ENCODE measurements at places on chromosomes 13 and 19.

DNA sequence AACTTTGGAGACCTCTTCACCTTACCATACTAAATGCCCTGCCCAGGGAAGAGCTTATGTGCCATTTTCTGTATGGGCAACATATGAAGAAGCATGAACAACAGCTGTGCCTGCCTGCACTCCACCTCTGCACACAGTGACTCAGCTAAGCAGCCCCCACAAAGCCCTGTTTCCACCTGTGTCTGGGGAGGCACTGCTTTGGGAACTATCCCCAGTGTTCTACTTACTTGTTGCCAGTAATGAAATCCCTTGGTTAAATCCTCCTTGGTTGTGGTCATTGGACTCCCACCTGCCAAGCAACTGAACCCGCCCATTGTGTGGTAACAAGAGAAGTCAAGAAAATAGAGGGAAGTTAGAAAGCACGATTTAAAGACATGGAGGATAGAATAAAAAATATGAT is 84.6 kb downstream of the NALCN start:
- H3K4me3 ChIP-seq, result no peak overlapping the region
- no peaks in the 10 kb centered on the region for H3K4me1 ChIP-seq
- no peaks in the 10 kb centered on the region for H3K36me3 ChIP-seq
- no peaks in the 10 kb centered on the region for H3K27me3 ChIP-seq
- DNase-seq, result no peak

- H3K4me3 ChIP-seq, result no peak overlapping the region
- no peak for DNase-seq
- H3K27me3 ChIP-seq, result peaks cover 6% of the 10 kb centered on the region
- H3K4me1 ChIP-seq, result no peaks in the 10 kb centered on the region
- no peak overlapping the region for H3K27ac ChIP-seq
These were observed 3.8 kb upstream of the SLC8A2 start for GRCh38 chr19:47475465-47475864.

GRCh38 chr19:43412441-43412840 is 2.2 kb upstream of the TEX101 start:
- H3K27ac ChIP-seq, result no peak overlapping the region
- DNase-seq, result no peak
- H3K27me3 ChIP-seq, result peaks cover 9% of the 10 kb centered on the region
- no peaks in the 10 kb centered on the region for H3K36me3 ChIP-seq
- H3K4me3 ChIP-seq, result no peak overlapping the region
- no peaks in the 10 kb centered on the region for H3K4me1 ChIP-seq

DNA sequence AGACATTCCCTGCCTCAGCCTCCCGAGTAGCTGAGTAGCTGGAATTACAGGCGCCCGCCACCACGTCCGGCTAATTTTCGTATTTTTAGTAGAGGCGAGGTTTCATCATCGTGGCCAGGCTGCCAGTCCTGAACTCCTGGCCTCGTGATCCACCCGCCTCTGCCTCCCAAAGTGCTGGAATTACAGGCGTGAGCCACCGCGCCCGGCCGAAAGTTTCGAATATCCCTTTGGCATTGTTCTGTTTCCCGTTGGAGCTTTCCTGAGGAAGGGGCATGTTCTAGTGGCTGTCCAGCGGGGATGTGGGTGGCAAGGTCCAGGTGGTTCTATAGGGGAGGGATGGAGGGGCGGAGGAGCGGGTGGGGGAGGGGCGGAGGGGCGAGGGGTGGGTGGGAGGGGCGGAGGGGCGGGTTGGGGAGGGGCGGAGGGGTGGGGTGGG is 2.1 kb upstream of the BSG start:
- H3K27me3 ChIP-seq, result no peaks in the 10 kb centered on the region
- no peak overlapping the region for H3K27ac ChIP-seq
- peak; percentile 73 for DNase-seq

GRCh38 chr13:28429685-28430290 is 65.1 kb downstream of the FLT1 start:
- no peak for DNase-seq
- H3K36me3 ChIP-seq, result no peaks in the 10 kb centered on the region
- H3K4me3 ChIP-seq, result no peak overlapping the region
- H3K27me3 ChIP-seq, result peaks cover 23% of the 10 kb centered on the region

DNA sequence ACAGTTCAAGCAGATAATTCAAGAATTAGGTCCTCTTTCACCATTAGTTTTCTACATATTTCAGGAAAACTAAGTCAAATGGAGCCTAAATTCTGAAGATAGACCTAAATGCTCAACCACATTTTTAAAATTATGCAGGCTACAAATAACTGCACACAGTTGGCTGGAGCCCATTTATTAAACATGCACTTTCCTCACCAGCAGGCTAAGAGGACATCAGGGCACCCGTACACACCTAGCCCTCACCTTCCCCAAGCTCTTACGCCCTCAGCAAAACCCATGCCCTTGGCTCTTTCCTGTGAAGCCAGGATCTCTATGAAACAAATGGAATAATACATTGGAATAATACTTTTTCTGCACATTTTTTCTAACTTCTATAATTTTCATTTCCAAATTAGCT is 18.2 kb downstream of the IRS2 start:
- no peak overlapping the region for H3K27ac ChIP-seq
- no peak overlapping the region for H3K4me3 ChIP-seq
- H3K27me3 ChIP-seq, result no peaks in the 10 kb centered on the region
- peaks cover 12% of the 10 kb centered on the region for H3K36me3 ChIP-seq
- DNase-seq, result no peak

DNA sequence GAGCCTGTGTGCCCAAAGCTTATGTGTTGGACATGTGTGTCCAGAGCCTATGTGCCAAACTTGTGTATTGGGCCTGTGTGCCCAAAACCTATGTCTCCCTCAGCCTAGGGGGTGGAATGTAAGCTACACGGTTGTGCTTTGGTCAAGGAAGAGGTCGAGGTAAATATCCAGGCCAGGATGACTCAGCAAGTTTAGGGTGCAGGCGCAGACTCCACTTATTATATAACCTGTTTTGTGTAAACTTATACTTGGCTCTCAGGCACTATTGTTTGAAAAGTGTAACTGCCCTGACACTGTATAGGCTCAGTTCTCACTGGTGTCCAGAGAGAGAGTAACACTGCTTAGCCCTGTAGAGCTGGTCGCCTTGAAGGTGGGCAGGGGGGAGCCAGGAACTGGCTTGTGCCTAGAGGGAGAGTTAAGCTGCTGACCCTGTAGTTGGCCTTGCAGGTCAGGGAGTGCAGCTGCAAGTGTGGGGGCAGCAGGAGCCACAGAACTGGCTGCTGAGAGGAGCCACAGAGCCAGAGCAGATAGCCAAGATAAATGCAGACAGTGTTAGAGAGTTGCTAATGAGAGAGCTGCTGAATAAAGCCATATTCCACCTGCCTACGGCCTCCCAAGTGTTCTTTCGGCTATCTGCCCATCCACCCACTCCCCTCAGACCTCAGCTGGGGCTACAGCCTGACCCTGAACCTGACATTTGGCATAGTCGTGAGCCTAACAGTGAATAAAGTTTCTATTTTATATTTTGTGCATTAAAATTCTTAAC is 517.2 kb upstream of the SLITRK1 start:
- H3K27me3 ChIP-seq, result no peaks in the 10 kb centered on the region
- DNase-seq, result no peak
- no peak overlapping the region for H3K4me3 ChIP-seq
- H3K27ac ChIP-seq, result no peak overlapping the region
- no peaks in the 10 kb centered on the region for H3K4me1 ChIP-seq
- no peaks in the 10 kb centered on the region for H3K36me3 ChIP-seq

Measured in SK-N-SH (cell line).